ENCODE measurements at places on chromosomes 4 and X.

DNA sequence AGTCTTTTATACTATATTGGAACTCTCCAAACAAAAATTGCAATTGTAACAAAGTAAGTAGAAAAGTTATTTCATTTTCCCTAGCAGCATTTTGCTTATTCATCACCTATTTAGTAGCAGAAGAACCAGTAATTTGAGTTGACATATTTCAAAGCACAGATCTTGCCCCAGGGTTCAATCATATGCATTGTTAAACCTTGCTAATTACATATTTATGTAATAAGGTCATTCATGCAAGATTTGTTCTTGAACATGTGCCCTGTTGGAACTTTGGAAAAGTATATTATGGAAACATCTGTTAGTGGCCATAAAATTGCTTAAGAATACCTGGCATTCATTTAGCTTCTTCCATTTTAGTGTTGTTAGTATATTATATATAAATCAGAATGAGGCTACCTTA is 191.7 kb downstream of the TLL1 start:
- no peak for DNase-seq

DNA sequence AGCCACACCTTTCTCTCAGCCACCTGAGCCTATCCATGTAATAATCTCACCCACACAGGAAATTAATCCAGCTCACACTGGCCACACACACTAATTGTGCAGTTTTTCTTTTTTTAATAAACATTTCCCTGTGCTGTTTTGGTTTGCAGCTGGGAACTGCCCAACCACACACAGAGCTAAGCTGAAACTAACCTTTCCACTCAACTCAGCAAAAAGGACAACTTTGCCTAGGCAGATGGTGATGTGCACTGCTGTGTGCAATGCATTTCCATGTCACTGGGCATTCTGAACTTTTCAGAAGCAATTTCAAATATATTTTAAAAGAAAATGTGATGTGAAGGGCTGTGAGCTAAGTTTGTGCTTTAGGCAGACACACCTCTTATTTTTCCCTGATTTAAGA is 70.0 kb upstream of the TLL1 start:
- DNase-seq, result no peak

GRCh38 chr4:62517716-62518115 is 1317.6 kb downstream of the ADGRL3 start:
- no peak for DNase-seq

DNA sequence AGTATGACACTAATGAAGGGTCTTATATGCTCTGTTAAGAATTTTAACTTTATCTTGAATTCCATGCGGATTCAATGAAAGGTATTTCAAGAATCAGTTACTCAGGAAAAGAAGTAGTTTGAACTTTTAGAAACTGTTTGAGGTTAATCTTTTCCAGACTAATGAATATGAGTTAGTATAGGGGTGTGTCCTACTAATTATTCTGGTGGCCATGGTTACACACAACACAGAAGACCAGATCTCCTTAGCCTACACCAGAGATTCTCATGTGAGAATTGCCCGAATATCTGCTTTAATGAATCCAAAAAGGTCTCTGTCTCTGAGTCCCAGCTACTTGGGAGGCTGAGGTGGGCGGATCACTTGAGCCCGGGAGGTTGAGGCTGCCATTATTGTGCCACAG is 100.4 kb downstream of the MMRN1 start:
- DNase-seq, result no peak

DNA sequence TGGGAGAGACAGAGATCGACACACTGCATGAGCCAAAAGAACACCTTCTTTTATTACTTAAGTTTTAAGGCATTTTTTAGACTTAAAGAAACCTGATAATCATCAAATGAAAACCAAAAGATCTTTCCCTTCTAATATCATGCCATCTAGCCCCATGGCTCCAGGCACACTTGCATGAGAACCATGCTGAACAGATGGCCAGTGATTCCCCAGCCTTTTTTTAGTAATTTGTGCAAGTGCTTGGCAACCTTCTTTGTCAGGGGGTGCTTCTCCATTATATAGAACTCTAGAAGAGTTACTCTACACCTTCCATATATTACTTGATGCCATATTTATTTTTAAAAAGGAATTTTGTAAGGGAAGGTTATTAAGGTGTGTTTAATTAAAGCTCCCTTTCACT is 182.2 kb upstream of the TEX13C start:
- DNase-seq, result no peak

GRCh38 chr4:139807483-139807882 is 141.9 kb downstream of the MGST2 start:
- no peak for DNase-seq

- no peak for DNase-seq
Measured at GRCh38 chr4:98687876-98688275, 29.5 kb upstream of the TSPAN5 start.

DNA sequence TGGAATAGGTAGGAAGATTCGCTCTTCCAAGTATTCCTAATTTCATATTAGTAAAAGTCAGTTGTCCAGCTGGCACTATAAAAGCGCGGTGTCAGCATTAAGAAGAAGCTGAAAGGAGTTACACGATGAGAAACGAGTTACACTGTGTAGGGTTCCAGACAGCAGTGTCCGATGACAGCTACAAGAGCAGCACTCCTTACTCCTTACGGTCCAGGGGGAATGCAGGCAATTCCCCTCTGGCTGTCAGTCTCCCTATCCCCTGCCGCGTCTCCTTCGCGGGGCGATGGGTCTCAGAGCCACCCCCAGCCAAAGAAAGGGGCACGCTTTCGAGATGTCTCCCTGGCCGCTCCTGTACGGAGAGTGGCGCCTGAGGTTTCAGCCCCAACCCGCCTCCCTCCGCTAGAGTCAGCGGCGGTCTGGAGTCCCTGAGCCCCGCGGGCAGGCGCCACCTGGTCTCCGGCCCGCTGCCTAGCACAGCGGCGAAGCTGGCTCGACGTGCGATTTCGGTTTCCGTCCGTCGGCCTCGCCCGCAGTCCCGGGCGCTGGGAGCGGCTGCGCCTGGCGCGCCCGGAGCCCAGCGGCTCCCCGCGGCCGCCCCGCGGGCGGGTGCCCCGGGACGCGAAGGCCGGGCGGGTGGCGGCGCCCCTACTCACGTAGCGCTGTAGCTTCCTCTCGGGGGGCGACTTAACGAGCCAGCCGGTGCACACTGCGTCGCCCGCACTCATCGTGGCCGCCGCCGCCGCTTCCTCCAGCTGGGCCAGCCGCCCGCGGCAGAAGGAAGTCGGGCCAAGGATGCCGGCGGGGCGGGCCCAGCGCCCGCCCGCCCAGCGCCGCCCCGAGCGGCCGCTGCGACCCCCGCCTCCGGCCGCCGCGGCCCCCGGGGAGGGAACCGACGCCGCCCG is at the start of gene GAB3:
TSS of gene GAB3 (minus strand) at position 777 of the 902 bp plus-strand sequence. CDS start at position 725, 52 bp downstream.
- no peak for DNase-seq

GRCh38 chrX:17824980-17825379 is 36.1 kb downstream of the RAI2 start:
- no peak for DNase-seq

DNA sequence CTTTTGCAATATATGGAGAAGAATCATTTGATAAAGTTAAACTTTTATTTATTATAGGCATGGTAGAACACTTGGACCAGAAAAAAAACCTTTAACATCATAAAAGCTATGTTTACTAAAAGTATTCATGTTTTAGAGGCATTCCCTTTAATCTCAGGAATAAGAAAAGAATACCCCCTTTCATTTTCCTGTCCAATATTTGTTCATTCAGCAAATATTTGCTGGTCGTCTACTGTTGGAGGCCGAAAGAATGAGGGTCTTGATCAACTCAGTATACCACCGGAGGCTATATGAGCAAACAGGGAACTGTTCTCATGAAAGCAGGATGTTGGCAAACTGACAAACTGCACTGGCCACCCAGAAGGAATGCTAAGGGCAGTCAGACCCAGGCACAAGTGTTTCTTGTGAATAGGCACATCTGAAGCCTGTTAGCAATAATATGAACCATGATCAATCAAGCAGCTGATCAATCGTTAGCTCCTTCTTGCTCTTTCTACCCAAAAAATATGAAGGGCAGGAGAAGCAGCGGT is 480.8 kb upstream of the FAT1 start:
- no peak for DNase-seq

All from activated CD4-positive, alpha-beta T cell treated with anti-CD3 and anti-CD28 coated beads for 1 hour (primary cell).